ENCODE measurements at places on chromosomes 4 and X.

GRCh38 chr4:65580551-65580950 lies 89.7 kb downstream of the EPHA5 start:
- no peak for DNase-seq

GRCh38 chrX:139199933-139200332 lies 330.6 kb upstream of the F9 start:
- no peak for DNase-seq

GRCh38 chrX:130053236-130053635 lies 57.1 kb downstream of the ELF4 start:
- DNase-seq, result no peak

DNA sequence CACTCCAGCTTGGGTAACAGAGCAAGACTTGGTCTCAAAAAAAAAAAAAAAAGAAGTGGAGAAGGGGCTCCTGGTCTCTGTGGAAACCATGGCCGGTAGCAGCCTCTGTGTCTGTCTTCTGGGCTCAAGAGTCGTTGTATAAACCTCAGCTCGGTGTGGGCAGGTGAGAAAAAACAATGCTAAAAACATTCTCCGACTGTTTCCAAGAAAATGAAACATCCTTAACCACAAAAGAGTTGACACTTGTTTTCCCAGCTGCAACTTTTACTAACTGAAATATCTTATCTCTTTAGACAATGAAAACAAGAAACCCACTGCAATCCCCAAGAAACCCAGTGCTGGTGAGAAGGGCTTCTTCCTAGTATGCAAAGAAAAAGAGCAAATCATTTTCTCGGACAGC lies 26.2 kb downstream of the CD99 start:
- no peak for DNase-seq

DNA sequence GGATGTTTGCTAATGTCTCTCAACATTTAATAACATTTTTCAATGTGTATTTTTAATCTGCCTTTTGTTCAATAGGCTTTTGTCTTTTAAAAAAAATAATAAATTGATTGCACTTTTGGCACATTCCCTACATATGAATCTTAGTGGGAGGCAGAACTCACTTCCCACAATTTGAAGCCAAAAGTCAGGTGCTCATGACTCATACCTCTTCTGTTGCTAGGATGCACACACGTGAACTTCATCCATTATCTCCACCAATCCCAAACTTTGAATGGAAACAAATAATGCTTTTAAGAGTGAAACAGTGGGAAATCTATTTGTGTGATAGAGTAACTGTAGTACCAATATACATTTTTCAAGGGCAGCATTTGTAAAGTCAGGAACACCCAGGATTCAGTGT lies 260.5 kb downstream of the IQCM start:
- no peak for DNase-seq

GRCh38 chrX:7389576-7389975 lies 241.6 kb upstream of the PUDP start:
- no peak for DNase-seq

GRCh38 chr4:182245541-182246215 lies 2.5 kb downstream of the TENM3 start:
- DNase-seq, result no peak

DNA sequence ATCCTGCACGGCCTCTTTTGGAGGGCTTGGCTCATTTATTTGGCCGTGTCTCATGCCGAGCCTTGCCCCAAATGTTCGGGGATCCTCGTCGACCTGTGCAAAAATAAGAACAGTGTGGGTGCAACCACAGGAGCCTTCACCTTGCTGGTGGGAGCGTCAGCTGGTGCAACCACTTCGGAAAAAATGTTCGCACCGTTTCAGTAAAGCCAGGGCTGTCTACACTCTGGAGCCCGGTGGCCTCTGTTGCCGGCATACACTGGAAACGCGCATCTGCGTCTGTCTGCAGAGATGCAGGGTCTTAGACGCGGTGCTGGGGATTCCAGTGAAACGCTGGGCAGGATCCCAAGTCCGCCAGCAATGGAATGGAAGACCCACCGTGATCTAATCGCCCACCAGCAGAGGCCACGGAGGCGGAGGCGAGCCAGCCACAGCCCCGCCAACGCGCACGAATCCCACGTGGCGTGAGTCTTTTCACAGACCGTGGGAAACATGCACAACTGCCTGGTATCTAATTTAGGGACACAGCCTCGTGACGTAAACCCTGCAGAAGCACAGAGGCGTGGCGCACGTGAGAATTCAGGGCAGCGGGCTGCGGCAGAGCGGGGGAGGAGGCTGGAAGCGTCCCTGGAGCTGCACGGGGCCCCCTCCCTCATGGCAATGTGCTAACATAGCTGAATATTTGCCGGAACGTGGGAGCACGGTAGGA lies 13.8 kb upstream of the MXD4 start:
- DNase-seq, result no peak

DNA sequence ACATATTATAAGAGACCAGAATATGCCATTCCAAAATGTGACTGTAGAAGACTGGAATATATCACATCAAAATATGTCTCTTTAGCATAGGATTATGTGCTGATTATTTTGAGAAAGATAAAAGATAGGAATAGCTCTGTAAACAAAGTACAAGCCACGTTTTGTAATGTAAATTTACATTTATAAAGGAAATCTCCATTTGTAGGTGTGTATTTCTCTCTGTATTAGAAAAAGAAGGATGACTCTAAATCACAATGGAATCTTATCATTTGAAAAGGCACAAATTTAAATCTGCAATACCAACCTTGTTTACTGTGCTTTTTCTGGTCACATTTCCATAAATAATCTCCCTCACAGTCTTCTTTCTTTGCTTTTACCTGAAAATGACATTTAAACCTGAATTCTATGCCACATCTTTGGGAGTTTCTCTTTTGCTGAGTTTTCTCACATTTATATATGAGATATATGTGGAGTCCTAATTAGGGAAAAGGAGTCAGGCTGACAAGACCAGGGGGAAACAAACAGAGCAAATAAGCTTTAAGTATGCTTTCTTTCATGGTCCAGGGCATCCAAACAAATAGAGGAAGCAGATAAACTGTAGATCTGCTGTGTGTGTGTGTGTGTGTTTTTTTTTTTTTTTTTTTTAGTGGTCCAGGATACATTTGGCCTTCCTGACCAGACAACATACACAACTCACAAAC lies 244.0 kb downstream of the CPXCR1 start:
- DNase-seq, result no peak

- DNase-seq, result no peak
These were observed 137.5 kb downstream of the AMMECR1 start for GRCh38 chrX:110180176-110180927.

Data from NCI-H2081 treated with DMSO at 0.1 percent for 48 hours (cell line).